ENCODE measurements at places on chromosomes 5 and 9.

- DNase-seq, result no peak
Measured at GRCh38 chr5:148976569-148977381, 86.1 kb downstream of the SH3TC2 start.

DNA sequence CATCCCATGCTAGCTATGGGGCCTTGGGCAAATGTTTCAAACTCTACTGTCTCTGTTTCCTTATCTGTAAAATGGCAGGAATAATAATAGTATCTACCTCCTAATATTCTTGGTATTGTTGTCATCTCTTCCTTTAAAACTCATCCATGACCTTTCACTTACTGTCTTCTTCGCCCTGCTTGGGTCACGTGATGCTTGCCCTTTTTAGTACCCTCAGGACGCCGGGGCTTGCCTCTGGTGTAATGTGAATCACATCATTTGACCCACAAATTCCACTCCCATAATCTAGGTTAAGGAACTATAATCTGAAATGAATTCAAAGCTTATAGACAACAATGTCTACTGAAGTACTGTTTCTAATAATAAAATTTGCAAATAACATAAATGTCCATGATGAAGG, 162.7 kb downstream of the DRD1 start:
- no peak for DNase-seq

- DNase-seq, result no peak
Measured at GRCh38 chr5:15914638-15915037, 265.0 kb downstream of the MARCHF11 start.

DNA sequence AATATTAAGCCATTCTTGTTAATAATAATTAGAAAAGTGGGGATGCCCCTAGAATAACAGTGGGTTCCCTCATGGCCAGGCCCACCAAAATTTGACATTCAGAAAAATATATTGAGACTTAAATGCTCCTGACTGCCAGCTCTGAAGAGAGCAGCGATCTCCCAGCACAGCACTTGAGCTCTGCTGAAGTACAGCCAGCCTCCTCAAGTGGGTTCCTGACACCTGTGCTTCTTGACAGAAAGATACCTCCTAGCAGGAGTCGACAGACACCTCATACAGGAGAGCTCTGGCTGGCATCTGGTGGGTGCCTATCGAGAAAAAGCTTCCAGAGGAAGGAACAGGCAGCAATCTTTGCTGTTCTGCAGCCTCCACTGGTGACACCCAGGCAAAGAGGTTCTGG, 261.5 kb downstream of the DTWD2 start:
- DNase-seq, result no peak

DNA sequence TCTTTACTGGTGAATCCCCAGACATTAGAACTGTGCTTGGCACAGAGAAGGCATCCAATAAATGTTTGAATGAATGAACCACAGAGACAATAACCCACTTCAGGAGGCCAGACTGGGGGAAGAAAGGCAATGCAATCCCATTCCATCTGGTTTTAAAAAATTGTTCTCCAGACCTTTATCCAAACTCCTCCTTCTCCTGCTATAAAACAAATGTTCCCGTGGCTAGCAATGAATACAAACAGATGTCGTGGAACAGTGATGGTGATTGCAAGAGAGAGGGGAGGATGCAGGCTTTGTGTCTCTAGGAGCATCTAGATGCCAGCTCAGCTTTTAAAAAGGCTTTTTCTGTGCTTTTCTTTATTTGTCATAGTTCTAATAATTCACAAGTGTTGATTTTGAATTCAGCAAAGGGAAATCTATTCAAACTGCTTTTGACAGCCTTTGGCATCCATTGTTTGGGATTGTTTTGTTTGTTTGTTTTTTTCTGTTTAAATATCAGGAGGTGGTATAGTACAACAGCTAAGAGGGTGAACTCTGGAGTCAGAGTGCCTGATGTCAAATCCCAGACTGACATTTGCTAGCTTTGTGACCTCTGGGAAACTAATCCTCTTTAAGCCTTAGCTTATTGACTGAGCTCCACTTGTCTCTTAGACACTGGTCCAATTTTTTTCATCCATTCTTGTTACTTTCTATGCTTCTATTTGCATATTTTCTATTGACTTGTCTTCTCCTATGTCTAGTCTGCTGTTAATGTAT, 59.1 kb downstream of the TNFSF15 start:
- no peak for DNase-seq

- no peak for DNase-seq
Measured at GRCh38 chr5:11027660-11028059, 266.6 kb upstream of the DAP start.
